Pancreas (tissue), 10 donors: ENCODE measurements at places on chromosomes 16 and 17. TPM values are rescaled to one million over a fixed set of nuclear protein-coding genes. Genes with fewer than 3 reads are reported as not detected.

The IGSF6 gene
- 0.23 TPM for total RNA-seq

The EIF5A gene
- 210 TPM for total RNA-seq

DNA sequence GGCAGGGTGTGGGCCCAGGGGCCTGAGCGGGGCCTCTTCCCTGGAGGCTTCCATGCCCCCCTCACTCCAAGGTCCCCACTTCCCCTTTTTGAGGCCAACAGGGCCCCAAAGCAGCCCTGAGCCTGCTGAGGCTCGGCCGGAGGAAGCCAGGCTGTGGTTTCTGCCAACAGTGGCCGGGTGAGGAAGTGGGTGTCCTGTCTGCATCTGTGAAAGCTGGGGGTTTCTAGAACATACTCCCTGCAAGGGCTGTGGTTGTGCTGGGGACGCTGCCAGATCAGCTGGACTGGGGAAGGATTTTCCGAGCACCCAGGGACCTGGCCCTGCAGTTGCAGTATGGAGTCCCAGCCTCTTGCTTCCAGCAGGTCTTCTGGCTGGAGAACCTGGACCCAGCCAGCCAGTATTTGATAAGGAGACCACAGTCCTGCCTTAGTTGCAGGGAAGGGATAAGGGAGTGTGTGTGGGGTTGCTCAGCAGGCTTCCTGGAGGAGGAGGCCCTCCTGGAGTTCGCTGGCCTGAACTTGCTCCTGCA lies 15.7 kb downstream of the ADCY7 start:
- no peak for DNase-seq

The CNTNAP1 gene
- total RNA-seq = 3.1 TPM

DNA sequence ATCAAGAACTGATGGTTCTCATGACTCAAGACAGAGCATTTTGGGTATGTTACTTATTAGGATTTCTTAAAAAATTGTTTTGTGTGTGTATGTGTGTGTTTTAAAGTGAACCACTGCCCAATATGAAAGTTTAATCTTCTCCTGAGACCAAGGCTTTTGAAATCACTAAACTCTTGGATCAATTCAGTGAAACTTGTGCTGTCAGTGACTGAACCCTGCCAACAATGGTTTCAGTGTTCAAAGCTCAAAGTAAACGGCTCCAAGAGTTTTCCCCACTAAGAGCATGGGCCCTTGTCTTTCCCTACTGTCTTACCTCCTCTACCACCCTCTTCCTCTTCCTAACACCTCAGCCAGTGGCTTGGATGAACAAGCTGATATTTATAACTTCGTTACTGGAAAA lies 22.0 kb downstream of the NFE2L1 start:
- DNase-seq = no peak

The SALL1 gene
- total RNA-seq = 1.0 TPM

DNA sequence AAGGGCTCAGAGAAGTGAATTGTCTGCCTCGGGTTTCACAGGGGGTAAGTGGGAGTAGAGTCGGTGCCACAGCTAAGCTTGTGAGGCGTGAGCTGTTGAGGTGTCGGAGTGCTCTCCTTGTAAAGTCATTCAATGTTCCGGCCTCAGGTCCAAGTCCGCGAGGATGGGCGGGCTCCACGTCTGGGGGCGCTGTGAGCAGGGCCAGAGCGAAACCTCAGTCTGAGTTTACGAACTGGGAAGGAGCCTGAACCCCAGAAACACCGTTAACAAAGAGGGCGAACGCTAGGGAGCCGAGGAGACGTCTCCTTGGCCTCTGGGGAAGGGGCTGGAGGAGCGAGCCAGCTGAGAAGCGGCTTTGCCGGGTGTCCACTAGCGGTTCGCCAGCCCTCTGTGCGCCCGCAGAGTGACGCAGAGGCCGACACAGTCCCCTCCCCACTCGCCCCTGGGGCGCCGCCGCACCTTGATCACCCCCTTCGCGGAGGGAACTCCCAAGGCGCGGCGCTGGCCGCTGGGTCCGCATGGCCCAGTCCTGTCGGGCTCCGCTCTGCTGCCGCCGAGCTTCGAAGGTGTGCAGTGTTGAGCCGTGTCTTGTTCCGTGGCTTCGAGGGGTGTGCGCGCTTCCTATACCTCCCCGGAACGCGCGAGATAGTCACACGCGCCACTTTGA lies 4.9 kb downstream of the IRX3 start:
- peak; percentile 66 for DNase-seq

GRCh38 chr17:45172541-45173286 lies 11.0 kb downstream of the HEXIM2 start:
- DNase-seq = peak; percentile 87

The FTO gene
- 31.6 TPM for total RNA-seq

GRCh38 chr16:67014634-67015312 lies 14.2 kb upstream of the CBFB start:
- peak; percentile 26 for DNase-seq

DNA sequence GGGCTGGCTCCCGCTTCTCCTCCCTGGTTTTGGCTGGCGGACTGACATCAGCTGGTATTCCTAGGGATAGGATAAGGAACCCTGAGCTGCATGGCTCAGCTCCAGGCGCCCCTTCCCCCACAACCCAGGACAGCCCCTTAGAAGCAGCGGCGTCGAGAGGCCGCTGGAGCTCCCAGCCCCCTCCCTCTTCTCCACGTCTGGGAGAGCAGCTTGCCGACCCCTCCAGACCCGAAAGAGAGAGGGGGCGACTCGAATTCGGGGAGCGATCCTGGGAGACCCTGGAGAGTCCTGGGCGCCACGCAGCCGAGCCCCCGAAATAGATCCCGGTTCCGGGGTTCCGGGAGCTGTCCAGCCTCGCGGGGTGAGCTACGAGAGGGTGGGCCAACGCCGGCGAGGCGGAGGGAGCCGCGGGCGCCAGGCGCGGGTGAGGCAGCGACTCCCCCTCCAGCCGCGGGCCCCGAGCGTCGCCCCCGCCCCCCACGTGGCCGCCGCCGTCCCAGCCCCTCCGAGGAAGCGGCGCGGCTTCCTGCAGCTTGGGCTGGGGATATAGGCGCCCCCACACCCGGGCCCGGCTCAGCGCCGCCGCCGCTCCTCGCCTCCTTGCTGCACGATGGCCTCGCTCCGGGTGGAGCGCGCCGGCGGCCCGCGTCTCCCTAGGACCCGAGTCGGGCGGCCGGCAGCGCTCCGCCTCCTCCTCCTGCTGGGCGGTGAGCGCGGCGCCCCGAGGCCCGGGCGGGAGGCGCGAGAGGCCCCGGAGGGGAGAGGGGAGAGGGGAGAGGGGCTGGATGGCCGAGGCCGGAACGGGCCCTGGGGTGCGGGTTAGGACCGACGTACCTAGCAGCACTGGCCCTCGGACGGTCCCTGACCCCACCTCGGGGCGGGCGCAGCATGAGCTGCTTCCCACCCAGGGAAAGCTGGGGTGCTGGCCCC lies at the start of gene RAMP2:
Gene RAMP2, plus strand, starts transcription at position 576 of the 930 bp plus-strand sequence. Its CDS starts 35 bp downstream, at position 611.
- peak; percentile 77 for DNase-seq

- DNase-seq = no peak
These were observed 286.7 kb upstream of the CDH5 start for GRCh38 chr16:66079671-66080334.

The KRTAP3-1 gene
- total RNA-seq = not detected

DNA sequence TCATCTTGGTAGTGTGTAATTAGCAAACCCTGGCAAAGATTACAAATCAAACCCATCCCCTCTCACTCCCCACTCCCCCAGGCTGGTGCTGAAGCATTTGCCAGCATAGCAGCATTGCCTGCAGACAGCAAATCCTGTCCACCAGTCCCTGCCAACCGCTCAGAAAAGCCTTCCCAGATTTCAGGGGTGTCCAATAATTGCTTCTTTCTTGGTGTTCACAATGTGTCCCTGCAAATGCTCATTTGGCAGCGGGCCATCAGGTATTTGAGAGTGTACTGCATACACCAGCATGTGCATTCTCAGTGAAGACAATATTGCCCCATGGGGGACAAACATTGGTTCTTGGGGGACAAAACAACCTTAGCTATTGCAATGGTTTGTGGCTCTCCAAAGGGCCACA lies 28.2 kb downstream of the ORC6 start:
- no peak for DNase-seq

GRCh38 chr17:50672831-50673551 lies 34.7 kb downstream of the ANKRD40 start:
- peak; percentile 60 for DNase-seq

The KRT39 gene
- not detected for total RNA-seq

The GAS2L2 gene
- total RNA-seq = 0.12 TPM

DNA sequence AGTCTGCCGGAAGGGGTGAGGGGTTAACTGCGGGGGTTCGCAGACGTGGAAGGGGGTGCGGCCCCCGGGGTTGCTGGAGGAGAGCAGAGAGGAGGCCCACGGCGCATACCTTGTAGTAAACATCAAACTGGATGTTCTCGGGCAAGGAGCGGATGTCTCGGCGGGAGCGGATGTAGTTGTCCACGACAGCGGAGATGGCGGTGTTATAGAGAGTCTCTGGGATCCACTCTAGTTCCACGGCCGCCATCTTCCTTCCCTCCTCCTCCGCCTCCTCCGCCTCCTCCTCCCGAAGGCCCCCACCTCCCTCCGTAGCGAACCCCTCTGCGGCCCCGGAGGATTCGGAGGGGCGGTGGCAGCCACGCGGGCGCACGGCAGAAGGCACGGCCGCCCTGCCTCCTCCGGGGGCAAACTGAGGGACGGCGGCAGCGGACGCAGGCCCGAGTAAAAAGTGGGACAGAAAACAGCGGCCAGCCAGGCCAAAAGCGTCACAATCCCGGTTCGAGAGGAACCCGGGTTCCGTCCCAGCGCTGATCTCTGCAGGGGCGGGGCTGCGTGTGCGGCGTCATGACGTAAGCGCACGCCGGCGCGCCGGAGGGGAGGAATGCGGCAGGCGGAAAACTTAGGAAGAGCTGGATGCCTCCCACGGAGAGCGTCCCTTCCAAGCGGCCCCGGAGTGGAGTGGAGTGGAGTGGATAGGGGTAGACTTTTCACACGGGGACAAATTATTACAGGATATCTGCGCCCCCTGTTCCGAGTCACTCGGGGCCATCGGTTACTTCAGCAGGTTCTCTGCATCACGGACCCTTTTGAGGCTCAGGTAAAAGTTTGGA lies at the start of gene APPBP2:
Gene APPBP2, minus strand, starts transcription at position 558 of the 830 bp plus-strand sequence. Its CDS starts 311 bp downstream, at position 247.
- DNase-seq = peak; percentile 89

GRCh38 chr17:38704606-38705522 lies at the start of gene MLLT6:
Gene MLLT6, plus strand, starts transcription at chr17:38705273. Its CDS starts 360 bp downstream, at chr17:38705633.
- DNase-seq = peak; percentile 80

The SCN4A gene
- total RNA-seq = 0.12 TPM
